ENCODE measurements at places on chromosomes 3 and 15. TPM values are rescaled to one million over a fixed set of nuclear protein-coding genes. Genes with fewer than 3 reads are reported as not detected.

FRMD5 gene
- total RNA-seq, result 2.3 TPM

RGMA gene
- total RNA-seq, result 0.21 TPM

FAM107A gene
- 0.46 TPM for total RNA-seq

CDC25A gene
- 10.2 TPM for total RNA-seq

All from A549 treated with dexamethasone at 1 μM for 4 hours (cell line).